Stimulated activated naive CD4-positive, alpha-beta T cell (primary cell): ENCODE measurements at places on chromosomes 4 and X.

DNA sequence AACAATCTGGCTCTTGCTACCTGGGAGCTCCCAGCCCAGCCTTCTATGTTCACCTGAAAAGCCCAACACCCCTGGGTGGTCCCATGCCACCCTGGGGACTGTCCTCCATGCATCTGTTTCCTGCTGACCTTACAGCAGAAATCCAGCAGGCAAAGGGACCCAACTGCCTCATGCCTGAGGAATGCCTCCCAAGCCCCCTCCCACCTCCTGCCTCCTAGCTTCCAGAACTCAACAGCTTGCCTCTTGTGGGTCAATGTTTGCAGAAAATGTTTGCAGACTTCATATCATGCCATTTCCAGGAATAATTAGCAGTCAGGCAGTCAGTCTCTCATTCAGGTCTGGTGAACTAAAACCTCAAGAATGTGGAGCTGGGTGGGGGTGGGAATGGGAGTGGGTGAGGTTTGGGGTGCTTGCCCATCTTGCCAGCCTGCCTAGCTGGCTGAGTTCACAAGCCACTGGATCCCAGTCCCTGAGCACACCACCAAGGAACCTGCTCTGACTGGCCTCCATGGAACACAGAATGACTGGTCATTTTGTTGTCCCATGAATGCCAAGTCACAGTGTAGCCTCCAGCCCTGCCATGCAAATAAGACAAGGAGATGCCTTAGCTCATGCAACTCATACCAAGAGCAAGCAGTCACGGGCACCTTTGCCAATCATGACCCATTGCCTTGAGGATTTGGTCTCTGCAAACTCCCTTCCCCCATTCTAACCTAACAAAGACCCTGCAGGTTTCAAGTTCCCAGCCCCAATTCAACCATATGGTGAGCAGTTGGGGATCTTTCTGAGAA, 12.1 kb upstream of the PLAC1 start:
- DNase-seq, result no peak

DNA sequence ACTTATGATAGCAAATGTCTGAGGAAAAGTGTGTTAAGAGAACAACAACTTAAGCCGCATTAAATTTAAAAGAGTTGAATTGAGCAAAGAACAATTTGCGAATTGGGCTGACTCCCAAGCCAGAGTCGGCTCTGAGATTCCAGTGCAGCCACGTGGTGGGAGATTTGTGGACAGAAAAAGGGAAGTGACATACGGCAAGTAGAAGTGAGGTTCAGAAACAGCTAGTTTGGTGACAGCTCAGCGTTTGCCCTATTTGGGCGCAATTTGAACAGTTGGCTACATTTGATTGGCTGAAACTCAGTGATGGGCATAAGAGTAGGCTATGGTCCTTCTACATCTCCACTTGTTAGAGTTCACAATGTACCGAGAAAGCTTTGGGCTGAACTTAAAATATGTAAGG, 124.0 kb downstream of the PRKX start:
- no peak for DNase-seq

GRCh38 chr4:184968784-184969201, 49.5 kb upstream of the HELT start:
- no peak for DNase-seq

DNA sequence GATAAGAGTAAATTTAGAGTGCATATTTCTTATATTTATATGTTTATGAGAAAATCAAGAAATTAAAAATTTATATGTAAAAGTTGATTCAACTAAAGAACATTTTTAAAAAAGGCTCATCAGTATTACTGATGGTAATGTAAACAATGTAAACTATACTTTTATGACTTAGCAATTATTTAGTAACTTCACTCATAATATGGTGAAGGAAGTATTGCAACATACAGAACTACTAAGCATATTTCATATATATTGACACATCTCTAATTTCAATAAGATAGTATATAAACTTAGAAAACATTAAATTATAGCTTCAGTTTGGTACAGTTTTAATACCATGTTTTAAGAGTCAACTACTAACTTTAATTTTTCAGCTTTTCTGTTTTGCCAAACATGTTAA, 512.8 kb upstream of the PCDH7 start:
- no peak for DNase-seq

DNA sequence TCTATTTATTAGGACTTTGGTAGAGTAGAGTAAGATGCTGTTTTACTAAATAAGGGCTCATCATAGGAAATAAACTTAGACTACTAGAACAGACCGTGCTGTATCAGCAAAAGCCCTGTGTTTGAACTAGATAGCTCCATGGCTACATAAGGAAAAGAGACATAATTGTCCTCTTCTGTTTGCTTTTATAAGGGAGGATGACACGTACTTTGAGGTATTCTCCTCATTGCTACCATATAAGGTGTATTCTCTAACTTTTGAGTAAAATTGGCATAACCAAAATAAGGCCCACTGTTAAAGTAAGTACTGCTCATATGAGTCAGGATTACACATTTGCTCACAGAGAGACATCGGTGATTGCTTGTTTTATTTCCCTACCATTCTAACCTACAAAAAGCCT, 64.3 kb downstream of the PDLIM5 start:
- no peak for DNase-seq

- no peak for DNase-seq
These were observed 19.0 kb upstream of the MSANTD1 start for GRCh38 chr4:3229964-3230363.

DNA sequence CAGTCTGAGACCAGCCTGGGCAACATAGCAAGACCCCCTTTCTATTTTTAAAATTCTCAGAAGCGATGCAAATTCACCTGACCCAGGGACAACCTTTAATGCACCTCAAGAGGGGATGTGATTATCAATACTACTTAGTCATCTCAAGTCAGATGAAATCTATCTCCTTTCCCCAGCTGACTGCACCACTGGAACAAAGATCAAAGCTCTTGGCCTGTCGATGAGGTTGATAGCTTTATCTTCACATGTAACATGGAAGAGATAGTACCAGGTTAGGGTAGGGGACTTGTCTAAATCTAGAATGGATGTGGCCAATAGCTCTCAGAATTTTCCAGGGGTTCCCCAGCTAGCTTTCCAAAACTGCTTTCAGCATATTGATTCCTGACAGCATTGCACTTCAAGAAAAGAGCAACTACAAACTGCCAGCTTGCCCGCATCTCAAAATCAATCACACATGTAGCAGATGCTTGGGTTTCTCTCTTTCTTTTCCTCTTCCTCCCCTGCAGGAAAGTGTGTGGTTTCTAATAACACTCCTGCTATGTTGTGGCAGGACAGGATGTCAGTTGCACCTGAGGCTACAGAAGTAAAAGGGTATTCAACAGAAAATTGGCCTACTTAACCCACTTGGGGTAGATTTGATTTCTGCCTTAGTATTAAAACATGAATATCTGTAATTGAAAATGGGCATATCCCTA, 12.2 kb upstream of the TMEM164 start:
- peak; percentile 3 for DNase-seq

- DNase-seq, result no peak
These were observed 56.4 kb downstream of the SPCS3 start for GRCh38 chr4:176376032-176376614.

GRCh38 chrX:133638285-133638684, 223.0 kb upstream of the GPC4 start:
- DNase-seq, result no peak

GRCh38 chrX:143304518-143304917, 212.8 kb downstream of the SPANXN3 start:
- DNase-seq, result no peak

GRCh38 chr4:1232661-1233621, 16.0 kb downstream of the CTBP1 start:
- no peak for DNase-seq

DNA sequence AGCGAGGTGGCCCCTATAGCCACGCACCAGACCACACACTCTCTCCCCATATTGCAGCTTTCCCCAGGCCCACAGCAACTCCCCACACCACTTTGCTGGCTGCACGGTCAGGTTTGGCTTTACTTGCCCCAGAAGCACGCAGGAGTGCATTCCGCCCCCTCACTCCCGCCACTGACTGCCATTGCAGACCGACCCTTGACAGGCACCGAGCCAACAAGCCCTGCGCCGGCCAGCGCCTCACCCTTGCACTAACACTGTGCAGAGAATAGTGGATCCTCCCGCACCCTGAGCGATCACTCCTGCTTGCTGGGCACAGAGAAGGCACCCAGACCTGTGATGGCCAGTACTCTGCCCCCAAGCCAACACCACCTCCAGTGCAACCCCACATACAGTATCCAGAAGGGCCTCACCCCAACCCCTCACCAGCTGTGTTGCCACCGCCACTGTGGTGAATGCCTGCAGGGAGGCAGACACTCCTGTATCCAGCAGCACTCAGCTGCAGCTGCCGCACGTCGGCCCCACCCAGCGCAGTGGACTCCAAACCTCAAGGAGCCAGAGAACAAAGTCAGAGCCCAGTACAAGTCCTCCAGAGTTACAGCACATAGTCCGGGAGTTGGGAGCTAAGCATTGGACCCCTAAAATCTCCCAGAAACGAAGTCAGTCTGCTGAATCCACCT, 28.6 kb upstream of the DIAPH2 start:
- DNase-seq, result no peak

DNA sequence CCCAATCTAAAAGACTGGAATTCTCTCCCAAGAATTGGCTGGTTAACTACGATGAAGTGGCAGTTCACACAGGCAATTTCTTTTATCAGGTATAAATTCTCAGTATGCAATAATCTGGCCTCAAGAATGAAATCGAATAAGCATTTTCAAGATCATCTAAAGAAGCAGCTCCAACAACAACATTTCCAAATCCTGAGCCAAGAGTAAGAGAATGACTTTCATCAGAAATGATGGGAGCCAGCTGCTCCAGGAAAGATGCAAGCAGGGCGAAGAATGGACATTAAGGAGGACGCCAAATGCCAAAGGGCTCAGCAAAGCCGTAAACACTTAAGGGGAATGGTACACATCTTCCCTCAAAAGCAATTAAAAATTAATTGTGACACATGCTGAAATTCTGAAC, 12.0 kb downstream of the ADAMTS3 start:
- DNase-seq, result no peak

DNA sequence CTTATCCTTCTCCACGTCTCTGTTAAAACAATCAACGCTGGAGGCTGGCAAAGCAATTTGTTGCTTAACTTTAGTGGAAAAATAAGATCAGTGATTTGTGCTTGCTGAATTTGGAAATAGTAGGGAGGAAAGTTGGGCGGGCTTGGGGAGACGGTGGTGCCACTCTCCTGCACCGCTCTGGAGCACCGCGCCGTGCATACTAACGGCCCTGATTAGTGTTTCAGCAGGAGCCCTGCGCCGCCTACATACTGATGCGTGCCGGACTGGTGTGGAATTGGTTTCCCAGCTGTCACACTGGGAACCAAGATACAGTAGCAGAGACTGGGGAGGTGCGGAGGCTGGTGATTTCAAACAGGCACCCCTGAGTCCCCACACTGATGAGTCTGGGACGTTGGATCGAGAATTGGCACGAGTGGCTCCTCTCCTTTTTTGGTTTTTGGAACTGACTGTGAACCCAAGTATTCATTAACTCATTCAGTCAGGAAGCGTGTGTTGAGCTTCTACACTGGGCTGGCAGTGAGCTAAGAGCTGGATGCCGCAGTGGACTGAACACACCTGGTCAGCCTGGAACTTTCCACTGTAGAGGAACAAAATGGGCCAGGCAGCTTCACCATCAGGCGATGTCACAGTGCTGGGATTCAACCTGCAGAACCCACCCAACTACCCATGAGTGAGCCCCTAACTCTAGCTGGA, 29.0 kb upstream of the PSAPL1 start:
- DNase-seq, result no peak

- no peak for DNase-seq
These were observed 148.9 kb downstream of the PRDM5 start for GRCh38 chr4:120773641-120774040.

GRCh38 chr4:13617801-13618200, 9.7 kb downstream of the BOD1L1 start:
- no peak for DNase-seq

GRCh38 chr4:180827232-180828009, 1415.8 kb upstream of the TENM3 start:
- no peak for DNase-seq

DNA sequence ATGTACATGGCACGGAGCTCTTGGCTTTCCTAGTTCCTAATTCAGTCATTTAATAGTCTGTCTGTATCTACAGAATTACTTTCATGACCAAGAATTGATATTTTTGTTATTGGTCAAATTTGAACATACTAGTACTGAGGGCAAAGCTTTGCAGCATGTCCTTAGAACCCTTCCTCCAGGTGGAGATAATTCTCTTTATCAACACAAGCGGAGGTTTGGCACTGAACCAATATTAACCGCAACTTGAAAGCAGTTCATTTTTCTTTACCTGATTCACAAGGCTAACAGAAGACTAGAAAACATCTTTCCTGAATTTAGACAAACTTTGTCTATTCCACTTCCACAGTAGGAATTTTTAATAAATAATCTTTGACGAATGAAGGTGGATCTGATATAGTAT, 73.8 kb downstream of the TACR3 start:
- no peak for DNase-seq

- DNase-seq, result no peak
These were observed 316.1 kb upstream of the EMCN start for GRCh38 chr4:100833906-100834305.

DNA sequence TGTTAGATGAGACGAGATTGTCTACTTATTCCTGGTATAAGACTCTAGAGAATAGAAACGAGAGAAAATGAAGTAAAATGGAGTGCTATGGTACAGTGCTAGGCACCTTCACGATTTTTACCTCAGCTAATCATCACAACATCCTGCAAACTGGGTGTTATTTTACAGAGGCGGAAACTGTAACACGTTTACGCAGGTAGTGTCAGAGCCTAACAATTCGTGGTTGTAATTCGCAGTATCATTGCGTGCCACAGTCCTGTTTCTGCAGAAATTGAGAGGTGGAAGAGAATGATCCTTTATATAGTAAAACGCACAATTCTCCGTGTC, 383 bp upstream of the TBC1D19 start:
- DNase-seq, result no peak

- DNase-seq, result no peak
These were observed 3.3 kb downstream of the GASK1B start for GRCh38 chr4:158169506-158169905.

GRCh38 chr4:2483237-2483636, 14.3 kb downstream of the RNF4 start:
- DNase-seq, result no peak

DNA sequence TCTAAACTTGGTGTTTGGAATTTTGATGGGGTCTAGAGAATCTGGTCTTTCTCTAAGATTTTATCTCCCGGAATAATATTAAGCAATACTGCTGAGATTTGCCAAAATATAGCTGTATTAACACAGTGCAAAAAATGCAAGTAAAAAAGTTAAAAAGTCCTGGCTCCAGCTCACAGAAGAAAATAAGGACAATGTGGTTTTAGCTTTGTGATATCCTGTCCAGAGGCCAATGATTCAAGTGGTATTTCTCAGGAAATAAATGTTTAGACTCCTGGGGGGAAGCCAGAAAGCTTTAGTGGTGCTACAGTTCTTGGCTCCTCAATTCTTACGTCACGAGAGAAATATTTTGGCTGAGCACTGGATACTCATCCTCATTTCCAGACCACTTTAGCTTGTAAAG, 40.9 kb upstream of the IL13RA2 start:
- DNase-seq, result no peak

DNA sequence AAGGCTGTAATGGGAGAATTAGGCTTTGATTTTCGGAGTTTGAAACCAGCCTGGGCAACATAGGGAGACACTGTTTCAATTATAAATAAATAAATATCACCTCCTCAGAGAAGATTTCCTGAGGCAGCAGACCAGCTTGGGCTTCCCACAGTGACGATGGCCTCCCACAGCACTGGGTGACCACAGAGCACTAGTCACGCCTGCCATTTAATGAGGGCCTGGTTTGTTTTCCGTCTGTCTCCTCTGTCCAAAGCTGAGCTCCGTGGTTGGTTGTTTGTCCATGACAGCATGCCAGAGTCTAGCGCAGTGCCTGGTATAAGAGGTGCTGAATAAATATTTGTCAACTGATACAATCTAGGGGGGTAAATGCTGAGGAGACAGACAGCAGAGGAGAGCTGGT, 10.4 kb upstream of the PDGFRA start:
- no peak for DNase-seq
